ENCODE measurements at places on chromosomes 3 and 15.

DNA sequence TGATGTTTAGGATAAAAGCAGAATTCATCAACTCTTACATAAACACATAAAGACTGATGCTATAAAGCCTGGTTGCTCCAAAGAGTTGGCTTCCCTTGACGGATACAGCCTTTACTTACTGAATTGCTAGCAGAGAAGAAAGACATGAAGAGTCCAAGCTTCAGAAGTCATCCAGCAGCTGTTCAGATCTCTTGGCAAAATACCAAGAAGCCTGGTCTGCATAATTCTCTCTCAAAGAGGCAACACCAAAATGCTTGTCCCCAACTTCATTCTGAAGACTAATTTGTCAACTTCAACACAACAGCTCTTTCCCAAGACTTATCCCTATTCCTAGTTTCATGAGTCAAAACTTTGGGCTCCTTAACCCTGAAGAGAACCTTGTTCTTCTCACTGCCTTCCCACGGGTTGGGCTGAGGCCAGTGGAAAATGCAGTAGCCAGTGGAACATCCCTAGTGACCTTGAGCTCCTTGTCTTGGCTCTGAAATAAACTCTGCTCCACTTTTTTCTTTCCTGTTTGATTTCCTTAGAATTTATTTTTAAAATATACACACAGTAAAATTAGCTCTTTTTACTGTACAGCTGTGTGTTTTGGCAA lies 119.2 kb upstream of the THBS1 start:
- DNase-seq = no peak

DNA sequence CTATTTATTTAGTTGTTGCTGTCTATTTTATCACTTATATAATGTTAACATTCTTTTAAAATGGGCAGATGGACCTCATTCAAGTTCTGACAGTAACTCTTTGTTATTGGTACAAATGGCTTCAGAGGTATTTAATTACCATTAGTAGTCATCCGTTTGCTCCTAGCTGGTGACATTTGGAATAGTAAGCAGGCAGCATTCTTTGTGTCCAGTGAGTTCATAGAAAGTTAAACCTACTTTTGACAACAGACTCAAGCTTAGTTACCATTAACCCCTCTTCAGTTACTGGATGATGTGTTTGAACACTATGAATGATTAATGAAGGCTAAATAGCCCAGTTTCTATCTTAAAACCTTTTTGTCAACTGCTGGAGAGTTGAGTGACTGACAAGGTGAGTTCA lies 500.7 kb upstream of the ATP11B start:
- no peak for DNase-seq

DNA sequence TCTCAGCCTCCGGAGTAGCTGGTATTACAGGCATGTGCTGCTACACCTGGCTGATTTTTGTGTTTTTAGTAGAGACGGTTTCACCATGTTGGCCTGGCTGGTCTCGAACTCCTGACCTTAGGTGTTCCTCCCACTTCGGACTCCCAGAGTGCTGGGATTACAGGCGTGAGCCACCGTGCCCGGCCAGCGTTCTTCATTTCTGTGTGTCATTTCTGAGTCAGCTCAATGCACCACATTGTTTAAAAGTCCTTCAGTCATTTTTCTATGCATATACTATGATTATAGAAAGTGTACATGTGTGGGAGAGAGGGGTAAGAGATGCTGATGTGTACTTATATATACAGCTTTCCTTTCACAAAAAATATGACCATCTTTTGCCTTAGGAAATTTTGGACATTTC lies 2.1 kb downstream of the QTRT2 start:
- DNase-seq = no peak

DNA sequence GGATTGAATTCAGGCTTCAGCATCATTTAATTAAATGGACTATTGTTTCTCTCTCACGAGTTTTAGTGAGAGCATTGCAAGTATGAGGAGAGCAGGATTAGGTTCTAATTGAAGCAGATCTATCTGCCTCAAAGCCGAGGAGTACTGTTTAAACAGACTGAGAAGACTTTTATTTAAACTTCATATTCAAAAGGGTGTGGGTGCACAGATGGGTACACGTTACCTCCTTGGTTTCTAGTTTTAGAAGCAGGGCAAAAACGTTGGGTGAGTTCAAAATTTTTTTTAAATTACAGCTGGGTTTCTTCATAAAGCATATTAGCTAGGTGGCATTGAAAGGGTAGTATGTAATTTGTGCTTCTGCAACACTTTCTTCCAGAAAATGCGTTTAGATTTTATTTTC lies 26.5 kb upstream of the CLRN1 start:
- DNase-seq = no peak

DNA sequence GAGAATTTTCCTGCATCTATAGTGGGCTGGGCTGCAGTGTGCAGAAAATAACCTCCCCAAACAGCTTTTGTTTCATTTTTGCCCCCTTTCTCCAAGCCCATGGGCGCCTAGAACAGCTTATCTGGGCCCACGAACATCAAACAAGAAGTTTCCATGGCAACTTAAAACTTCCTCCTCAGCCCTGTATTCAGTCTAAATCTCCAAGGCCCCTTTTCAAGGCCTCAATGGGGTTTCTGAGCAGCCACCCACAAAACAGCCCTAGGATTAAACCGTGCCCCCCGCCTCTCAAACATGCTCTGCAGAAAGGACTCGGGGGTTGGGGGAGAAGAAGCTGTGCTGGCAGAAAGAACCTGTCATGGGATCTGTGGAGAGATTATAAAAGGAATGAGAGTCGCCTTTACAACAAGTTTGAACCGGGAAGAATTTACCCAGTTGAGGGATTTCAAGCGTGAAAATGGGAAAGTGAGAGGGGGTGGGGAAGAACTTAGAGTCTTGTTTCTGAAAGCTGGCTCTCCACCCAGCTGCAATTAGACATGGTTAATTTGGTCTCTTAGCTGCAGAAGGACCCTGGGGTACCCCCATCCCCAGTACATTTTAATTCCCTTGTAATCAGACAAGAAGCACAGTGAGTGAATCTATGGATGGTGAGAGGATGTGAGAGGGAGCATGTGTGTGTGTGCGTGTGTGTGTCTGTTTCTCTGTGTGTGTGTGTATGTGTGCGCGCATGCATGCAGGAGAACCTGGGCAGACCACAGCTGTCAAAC lies 4.3 kb upstream of the FAM107A start:
- DNase-seq = no peak

DNA sequence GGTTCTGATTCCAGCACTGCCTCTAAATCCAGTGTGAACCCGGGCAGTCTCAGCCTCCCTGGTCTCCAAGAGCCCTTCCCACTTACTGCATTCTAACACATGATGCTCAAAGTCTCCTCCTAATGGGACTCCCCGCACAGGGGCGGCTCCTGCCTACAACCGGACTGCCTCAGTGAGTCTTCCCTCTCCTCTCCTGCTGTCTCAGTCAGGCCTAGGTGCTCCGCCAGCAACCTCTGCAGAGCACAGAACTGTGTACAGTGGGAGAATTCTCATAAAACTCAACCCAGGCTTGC lies 28.9 kb downstream of the TBC1D2B start:
- no peak for DNase-seq

DNA sequence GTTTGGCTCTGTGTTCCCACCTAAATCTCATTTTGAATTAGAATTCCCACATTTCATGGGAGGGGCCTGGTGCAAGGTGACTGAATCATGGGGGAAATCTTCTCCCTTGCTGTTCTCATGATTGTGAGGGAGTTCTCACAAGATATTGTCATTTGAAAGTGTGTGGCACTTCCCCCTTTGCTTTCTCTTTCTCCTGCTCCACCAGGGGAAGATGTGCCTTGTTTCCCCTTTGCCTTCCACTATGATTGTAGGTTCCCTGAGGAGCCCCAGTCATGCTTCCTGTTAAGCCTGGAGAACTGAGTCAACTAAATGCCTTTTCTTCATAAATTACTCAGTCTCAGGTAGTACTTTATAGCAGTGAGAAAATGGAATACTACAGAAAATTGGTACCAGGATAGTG lies 157.2 kb upstream of the TPRG1 start:
- no peak for DNase-seq

- no peak for DNase-seq
These were observed 123.1 kb upstream of the UMPS start for GRCh38 chr3:124607163-124607562.

All from activated naive CD4-positive, alpha-beta T cell treated with anti-CD3 and anti-CD28 coated beads, Interleukin-2, amount 50 U/mL, for 16 hours (primary cell).